ENCODE measurements at places on chromosomes 5 and 9.

- no peak for DNase-seq
Observed at GRCh38 chr5:35026280-35026840, 21.4 kb downstream of the AGXT2 start.

GRCh38 chr5:157266286-157267007 is 524 bp downstream of the CYFIP2 start:
- DNase-seq, result peak; percentile 26

GRCh38 chr5:81505672-81506071 is 111.7 kb upstream of the ACOT12 start:
- no peak for DNase-seq

DNA sequence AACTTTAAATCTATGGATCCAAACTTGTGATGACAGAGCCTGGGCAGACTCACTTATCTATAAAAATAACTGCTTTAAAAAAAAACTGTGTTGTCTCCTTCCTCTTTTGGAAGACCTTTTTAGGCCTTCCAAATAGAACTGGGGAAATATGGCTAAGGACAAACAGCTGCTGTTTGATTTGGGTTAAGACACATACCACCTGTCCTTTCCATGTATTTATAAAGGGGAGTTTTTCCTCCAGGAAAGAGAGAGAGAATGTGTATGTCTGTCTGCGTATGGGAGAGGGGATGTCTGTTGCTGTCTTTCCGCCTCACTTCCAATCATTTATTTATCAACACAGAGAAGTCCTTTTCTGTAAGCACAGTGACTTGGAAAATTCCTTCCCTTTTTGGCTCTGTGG is 2.8 kb downstream of the ARHGEF37 start:
- no peak for DNase-seq

DNA sequence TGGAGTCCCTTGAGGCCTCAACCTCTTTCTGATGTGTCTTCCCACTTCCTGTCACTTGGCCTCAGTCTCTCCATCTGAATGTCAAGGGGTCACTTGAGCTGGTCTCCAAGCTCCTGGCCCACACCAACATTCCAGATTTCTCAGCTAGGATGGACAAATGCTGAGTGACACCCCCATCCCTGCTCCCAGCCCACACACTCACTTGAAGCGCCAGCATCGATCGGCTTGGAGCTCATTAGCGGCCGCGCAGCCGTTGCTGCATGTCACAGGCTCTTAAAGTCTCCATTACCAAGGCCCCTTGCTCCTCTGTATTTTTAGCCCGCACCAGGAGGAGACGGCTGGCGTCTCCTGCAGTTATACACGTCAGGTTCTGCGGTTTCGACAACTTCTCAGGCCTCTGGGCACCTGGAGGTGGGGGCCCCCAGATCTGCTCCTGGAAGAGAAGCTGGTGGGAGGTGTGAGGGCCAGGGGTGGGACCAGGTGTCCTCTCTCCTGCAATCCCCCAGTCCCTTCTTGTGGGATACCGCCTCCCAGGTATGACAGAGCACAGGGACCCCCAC is 33.4 kb upstream of the ARAP3 start:
- no peak for DNase-seq

DNA sequence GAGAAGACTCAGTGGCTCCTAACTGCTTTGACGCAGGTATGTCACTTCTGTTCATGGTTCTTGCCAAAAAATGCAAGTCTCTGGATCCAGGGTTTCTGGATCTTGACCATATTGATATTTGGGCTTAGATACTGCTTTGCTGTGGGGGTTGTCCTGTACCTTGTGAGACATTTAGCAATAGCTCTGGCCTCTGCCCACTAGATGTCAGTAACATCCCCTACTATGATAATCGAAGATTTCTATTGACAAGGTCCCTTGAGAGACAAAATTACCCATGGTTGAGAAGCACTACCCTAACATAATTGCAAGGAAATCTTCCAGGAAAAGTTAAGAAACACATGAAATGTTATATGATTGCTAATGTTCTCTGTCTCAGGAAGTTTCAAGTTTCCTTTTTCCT is 285.4 kb downstream of the TMEM232 start:
- no peak for DNase-seq

GRCh38 chr9:101861472-101861871 is 123.0 kb upstream of the GRIN3A start:
- DNase-seq, result no peak

DNA sequence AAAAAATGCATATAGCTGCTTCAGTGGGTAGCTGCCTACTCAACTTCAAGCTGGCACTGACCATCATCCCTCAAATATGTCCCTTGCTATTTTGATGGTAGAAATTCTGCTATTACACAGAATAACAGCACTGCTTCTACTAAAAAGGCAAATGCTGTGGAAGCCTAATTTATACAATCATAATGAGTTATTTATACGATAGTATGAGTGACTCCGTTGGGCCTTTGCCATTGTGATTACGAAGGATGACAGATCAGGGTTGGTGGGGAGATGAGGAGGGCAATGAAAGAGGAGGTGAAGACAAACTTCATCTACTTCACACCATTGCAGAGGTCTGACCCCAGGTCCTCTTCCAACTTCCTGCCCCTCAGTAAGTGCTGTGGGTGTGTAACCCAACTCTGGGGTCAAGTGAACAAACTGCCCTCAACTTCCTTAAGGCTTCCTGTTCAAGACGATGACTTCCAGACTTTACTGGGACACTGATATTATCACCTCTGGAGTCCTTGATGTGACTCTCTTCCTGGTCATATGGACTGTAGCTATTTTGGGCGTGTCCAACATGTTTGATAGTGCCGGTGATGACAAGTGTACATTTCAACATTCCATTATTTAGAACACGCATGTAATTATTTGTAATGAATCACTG is 74.1 kb upstream of the RPS23 start:
- no peak for DNase-seq

- DNase-seq, result no peak
Observed at GRCh38 chr5:156667616-156668015, 182.5 kb upstream of the PPP1R2B start.

DNA sequence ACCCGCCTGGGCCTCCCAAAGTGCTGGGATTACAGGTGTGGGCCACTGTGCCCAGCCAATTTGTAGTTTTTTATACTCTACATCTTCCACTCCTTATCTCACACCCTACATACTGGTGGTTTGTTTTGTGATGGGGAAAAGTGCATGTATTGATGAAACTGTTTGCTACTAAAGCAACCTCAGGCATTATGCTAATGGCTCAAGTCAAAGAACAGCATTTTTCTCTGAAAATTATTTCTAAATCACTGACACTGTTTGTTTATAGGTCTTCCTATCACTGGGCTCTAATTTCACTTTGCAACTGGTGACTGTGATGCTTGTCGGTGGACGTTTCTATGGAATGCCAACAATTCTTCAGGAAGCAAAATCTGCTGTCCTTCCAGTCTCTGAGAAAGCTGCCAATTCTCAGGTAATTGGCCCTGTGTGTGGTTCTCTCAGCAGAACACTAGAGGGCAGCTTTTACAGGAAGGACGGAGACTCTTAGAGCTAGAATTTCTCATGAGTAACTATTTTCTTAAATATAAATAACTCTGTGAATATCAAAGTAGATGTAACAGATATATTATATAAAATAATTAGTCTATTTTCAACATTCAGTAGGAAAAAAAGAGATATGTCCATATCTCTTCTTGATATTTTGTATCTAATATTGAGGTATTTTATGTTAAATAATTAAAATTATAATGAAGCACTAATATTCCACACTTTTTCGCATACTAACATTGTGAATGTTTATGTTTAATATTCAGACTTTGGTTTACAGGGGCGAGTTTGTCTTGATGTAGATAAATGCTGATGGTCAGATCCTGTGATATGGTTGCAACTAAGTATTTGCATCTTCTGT is 244.1 kb downstream of the ADGRV1 start:
- DNase-seq, result no peak

DNA sequence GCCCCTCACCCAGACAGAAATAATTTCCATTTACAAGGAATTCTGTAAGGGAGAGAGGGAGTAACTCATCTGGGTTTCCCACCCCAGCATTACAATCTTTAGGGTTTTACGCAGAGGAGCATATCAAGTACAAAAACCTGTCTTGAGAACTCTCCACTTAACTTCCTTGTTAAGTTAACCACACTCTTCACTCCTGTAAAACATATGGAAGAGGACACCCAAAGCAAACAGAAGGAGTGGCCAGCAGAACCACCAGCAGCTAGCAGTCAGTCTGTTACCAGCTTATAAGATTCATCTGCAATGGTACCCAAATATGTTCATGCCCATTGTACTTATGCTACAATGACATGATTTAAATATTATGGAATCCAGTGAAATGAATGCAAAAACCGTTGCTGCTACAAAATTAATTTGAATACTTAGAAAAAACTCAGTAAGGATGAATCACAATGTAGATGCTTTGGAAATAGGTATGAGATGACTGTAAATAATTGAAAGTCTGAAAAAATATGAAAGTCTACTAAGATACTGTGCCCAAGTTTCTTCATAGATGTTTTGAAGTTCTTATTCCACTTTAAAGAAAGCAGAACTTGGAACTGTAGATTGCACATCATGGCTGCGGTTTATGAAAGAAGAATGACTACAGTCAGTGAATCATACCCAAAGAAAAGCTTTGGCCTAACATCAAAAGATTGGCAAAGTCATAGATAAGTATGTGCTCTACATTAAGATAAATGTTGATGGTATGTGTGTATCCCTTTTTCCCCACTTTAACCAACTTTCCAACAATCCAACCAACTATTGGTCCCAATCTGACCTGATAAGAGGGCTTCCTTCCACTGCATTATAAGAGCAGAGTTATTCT is 233.6 kb downstream of the ACTL7B start:
- DNase-seq, result no peak

GRCh38 chr5:60066502-60066901 is 173.0 kb upstream of the PDE4D start:
- DNase-seq, result no peak

DNA sequence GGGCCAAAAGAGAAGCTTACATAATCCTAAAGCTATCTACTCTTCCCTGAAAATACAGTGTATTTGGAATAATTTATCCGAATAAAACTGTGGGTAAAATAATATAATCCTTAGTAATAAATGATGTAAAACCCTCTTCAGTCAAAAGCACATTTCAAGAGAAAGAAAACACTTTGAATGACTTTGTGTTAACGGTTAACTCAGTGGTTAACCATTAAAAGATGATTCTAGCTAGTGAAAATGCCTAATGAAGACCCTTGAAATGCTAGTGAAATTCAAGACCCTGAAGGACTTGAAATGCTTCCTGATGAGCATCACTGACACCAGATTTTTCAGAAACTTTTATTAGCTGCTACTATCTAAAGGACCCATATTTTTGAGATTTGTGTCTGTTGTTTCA is 70.7 kb downstream of the COX7C start:
- no peak for DNase-seq

DNA sequence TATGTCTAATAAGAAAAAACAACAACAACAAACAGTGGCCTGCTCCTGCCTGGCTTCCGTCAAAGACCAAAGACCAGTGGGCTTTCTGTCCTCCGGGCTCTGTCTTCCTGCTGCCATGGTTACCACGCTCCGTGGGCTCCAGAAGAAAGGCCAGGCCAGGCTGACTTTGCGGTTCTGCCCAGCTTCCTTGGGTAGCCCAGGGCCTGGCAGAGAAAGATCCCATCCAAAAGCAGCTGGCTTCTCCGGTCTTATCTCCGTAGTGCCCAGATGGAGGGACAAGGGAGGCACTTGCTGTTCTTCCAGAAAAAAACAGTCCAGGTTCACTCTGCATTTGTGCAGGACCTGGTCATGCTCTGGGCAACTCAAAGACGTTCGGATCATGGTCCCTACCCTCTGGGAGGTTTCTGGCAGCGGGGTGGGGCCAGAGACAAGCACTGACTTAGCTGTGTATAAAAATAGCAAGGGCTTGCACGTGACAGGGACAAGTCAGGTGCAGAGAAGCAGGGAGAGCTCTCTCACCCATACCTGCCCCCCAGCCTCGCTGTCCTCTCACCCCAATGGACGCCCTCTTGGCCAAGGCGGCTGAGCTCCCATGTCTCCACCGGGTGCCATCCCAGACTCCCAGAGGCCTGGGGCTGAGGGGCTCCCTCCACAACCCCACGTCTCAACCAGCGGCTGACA is 212.2 kb downstream of the C9orf50 start:
- no peak for DNase-seq

GRCh38 chr9:86097510-86098224 is 1.7 kb downstream of the GOLM1 start:
- no peak for DNase-seq

DNA sequence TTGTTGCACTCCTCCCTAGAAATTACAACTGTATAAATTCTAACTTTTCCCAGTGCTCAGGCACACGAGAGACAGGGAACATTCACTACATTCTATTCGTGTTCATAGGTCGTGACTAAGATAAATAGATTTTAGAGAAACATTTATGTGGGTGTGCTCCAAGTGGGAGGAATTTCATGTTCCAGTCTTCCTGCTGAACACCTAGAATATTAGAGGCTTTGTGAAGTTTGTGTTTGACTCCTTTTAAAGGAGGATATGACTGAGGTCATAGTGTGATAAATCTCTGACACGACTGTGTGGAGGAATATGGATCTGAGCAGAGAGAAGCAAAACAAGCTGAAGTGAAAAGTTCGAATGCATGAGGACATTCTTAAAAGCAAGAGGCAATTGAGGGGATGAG is 355.3 kb downstream of the ZSWIM6 start:
- no peak for DNase-seq

GRCh38 chr9:16371306-16371705 is 499.2 kb downstream of the BNC2 start:
- no peak for DNase-seq

DNA sequence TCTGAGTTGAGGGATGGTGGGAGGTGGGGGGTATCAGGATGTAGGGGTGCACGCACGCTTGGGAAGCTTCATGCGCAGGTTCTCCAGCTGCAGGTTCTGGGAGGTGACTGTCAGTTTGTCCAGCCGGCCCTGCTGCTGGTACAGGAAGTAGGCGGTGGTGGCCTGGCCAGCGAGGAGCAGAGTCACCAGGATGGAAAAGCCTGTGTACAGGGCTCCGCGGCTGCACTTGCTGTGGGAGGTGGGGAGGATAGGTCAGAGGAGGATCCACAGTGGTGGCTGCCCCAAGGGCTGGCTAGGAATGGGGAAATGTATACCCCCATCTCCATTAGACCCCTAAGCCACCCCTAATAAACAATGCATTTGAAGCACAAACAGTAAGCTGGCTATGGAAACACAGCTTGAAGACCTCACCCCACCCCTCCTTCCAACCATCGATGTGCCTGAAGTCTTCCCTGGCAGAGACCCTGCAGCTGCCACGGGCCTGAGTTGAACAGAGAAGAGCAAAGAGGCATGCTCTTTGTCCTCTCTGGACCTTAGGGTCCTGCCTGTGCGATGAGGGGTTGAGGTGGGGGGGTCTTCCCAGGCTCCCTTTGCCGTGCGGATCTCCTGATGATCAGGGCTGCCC is 5.5 kb downstream of the CD74 start:
- no peak for DNase-seq
